ENCODE measurements at places on chromosomes 2 and 18. TPM values are rescaled to one million over a fixed set of nuclear protein-coding genes. Genes with fewer than 3 reads are reported as not detected.

Gene RESP18
- not detected for total RNA-seq

Gene SERPINB10
- total RNA-seq: not detected

Gene NHEJ1
- total RNA-seq: 20.3 TPM

Gene FKBP1B
- total RNA-seq: 12.1 TPM

Gene ERFE
- 1.5 TPM for total RNA-seq

Gene L3MBTL4
- total RNA-seq: 1.3 TPM

Gene UGT1A8
- total RNA-seq: not detected

Gene UNC80
- under 0.01 TPM for total RNA-seq

Gene G6PC2
- not detected for total RNA-seq

Gene STK25
- 197 TPM for total RNA-seq

Gene CLEC4F
- total RNA-seq: not detected

Gene DYSF
- total RNA-seq: not detected

Gene DNAH6
- total RNA-seq: under 0.01 TPM

Gene TMEM247
- not detected for total RNA-seq

Gene FRZB
- total RNA-seq: 2.0 TPM

Gene FAM124B
- not detected for total RNA-seq

Gene MARS2
- total RNA-seq: 3.3 TPM

Gene SCG2
- total RNA-seq: 0.66 TPM
